ENCODE measurements at places on chromosomes 16 and 17.

DNA sequence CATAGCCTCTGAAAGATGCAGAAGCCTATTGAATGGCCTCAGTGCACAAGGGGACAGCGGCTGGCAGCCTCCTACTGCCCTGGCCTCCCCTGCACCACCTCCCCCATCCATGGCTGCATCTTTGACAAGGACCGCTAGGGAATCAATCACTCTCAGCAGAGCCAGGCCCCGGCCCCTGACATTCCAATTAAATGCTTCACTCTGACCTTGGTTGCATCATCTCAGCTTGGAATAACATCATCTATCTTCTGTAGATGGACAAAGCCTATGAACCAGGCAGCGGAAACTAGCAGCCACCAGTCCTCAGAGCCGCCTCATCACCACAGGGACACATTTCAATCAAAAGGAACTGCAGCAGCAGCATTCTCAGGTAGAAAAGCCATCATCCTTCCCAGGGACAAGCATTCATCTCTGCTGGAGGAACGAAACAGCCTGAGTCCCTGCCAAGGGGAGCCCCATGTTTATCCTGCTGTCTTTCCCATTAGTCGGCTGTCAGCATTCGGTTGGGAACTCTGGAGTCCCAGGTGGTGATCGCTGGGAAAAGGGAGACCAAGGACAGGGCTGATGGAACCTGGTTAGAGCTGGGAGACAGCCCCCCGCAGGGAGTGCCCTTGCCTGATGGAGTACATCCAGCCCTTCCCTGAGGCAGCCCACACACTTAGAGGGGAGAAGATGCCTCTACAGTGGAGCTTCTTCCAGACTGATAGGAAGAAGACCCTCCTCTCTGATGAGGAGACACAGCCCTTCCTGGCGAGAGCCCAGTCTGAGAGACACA, 11.5 kb upstream of the TMEM132E start:
- no peak for DNase-seq

- DNase-seq: no peak
These were observed 38.1 kb downstream of the LGALS9 start for GRCh38 chr17:27669136-27669535.

- DNase-seq: peak; percentile 98
These were observed 21.1 kb downstream of the KNOP1 start for GRCh38 chr16:19696961-19697360.

DNA sequence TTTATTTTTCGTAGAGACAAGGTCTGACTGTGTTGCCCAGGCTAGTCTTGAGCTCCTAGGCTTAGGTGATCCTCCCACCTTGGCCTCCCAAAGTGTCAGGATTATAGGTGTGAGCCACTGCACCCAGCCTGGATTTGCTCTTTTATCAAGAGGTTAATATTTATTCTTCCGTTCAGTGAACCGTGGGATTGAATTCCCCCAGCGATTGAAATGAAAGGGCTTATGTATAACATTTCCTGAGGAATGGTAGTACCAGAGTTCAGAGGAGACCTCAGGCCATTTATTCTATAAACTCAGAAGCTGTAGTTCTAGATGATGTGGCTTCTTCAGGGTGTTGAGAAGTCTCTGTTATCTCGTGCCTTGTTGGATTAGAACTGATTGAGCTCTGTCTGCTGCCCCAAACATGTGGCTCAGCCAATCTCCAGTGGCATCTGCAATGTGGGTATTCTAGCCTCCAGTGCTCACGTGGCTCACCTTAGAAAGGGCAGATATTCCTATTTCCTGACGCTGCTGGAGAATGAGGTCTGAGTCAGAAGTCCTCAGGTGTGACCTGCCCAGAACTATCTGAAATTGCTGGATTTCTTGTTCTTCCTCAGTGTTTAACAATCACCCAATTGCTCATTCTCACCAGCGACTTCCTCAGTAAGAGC, 22.5 kb downstream of the HMOX2 start:
- no peak for DNase-seq

DNA sequence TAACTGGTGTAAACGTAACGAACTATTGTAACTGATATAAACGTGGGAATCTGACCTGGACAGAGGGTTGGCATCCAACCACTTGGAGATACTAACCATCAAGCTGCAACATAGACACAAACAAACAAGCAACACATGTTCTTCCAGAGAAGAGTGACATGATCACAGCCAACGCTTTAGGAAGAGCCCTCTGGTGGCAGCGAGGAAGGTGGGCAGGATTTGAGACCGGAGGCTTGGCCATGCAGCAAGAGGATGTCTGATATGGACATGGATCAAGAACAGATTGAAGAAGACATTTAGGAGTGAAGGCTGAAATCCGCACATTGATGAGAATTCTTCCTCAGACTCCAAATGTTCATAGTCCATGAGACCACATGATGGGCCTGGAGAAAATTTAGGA, 40.3 kb upstream of the TNRC6A start:
- DNase-seq: peak; percentile 47

DNA sequence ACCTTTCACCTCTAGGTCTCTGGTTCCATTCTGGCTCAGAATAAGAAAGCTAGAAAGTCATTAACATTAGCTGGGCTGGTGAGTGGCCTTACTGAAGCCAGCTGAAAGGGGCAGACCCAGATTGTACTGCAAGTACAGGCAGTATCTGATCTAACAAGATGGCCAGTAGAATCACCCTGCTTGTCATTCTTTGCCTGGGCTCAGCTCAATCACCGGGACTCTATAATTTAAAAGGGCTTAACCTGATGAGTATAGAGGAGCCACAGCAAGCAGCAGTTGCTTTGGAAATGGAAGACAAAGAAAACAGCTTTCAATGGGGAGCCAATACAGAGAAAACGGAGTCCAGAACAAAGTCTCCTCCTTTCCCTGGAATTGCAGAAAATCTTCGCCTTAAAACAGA, 13.6 kb downstream of the CDH8 start:
- DNase-seq: peak; percentile 63

- no peak for DNase-seq
These were observed 18.4 kb downstream of the PLCG2 start for GRCh38 chr16:81797443-81797842.

GRCh38 chr16:11253009-11253994, 2.7 kb downstream of the SOCS1 start:
- no peak for DNase-seq

DNA sequence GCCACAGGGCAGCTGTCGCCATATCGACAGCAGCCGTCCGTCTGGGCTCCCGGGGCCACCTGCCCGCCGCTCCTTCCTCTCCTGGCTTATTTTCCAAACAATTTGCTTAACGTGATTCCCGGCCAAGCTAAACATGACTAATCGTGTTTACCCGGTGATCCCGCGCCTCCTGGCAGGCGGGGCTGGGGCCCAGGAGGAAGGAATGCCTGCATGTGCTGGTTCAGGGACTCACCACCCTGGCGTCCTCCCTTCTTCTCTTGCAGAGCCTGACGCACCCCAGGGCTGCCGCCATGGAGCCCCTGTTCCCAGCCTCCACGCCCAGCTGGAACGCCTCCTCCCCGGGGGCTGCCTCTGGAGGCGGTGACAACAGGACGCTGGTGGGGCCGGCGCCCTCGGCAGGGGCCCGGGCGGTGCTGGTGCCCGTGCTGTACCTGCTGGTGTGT, 6.1 kb downstream of the SSTR5 start:
- DNase-seq: peak; percentile 98

- DNase-seq: no peak
These were observed 38.1 kb downstream of the ZDHHC7 start for GRCh38 chr16:84973236-84973635.

GRCh38 chr16:70018254-70018653, 67.1 kb downstream of the CLEC18A start:
- peak; percentile 1 for DNase-seq

DNA sequence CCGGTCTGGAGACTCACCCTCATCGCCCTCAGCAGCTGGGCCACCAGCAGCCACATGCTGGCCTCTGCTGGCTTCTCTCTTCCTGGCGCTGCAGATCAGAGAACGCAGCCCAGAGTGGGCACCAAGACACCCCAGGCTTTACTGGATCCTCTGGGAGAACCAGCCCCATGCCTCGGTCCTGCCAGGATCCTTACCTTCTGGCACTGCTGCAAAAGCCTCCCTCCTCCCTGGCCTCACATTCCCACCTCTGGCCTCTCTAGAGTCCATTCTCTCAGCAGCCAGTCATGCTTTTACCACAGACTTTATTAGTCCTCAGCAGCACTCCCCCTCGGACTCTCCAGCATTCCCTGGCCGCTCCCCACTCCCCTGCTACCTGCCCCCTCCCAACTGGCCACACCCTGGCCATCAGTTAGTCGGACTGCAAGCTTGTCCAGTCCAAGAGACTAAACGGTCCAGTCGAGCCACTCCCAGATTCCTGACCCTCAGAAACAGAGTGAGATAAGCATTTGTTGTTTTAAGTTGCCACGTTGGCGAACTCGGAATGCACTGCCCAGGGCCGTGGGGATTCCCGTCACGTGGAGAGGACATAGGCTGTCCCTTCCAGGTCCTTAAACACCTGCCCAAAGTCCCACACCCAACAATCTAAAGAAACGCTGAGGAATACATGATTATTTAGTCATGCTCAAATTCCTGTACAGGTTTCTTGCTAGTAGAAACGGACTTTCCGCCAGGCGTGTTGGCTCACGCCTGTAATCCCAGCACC, 5.9 kb upstream of the SPG7 start:
- peak; percentile 15 for DNase-seq

DNA sequence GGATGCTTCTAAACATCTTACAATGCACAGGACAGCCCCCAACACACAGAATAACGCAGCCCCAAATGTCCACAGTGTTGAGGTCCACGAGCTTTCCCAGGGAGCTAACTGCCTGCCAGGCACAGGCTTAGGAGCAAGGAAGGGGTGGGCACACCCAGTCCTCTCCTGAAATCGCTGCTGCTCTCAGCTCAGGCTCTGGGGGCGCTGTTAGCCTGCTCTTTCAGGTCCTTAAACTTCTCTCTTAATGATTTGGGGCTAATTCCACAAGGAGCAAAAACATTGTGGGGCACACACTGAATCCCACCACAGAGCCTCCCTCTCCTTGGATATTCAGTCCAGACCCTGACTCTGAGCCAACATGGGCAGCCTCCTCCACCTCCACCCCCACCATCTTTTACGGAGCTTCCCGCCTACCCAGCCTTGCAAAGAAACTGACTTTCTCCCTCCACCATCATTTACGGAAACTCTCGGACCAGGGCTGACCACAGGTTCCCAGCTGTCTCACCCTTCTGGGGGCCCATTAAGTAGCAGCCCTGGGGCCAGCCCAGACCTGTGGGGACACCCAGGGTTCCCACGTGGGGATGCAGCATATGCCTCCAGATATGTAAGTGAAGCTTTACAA, 1.1 kb downstream of the CD300H start:
- peak; percentile 55 for DNase-seq

- DNase-seq: peak; percentile 30
These were observed 10.9 kb downstream of the RAB40C start for GRCh38 chr16:600781-601180.

GRCh38 chr17:56754523-56755208, 79.1 kb downstream of the C17orf67 start:
- no peak for DNase-seq

DNA sequence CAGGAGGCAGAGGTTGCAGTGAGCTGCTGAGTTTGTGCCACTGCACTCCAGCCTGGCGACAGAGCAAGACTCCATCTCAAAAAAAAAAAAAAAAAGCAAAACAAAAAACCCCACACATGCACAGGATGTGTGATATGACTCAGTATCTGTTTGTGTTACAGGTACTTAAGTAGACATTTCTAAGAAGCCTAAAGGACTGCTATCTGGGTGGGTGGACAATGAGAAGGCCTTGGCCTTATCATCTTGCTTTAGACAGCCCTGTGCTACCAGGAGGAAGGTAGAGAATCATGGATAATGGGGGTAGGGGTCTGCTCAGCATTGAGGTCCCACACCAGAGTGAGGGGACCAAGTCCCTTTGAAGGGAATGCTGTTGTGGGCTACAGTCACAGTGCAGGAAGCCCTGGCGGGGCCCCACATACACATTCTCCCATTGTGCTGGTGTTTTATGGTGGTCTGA, 26.7 kb downstream of the PLD6 start:
- no peak for DNase-seq

GRCh38 chr17:28485049-28485448, 11.6 kb downstream of the SLC13A2 start:
- DNase-seq: no peak

DNA sequence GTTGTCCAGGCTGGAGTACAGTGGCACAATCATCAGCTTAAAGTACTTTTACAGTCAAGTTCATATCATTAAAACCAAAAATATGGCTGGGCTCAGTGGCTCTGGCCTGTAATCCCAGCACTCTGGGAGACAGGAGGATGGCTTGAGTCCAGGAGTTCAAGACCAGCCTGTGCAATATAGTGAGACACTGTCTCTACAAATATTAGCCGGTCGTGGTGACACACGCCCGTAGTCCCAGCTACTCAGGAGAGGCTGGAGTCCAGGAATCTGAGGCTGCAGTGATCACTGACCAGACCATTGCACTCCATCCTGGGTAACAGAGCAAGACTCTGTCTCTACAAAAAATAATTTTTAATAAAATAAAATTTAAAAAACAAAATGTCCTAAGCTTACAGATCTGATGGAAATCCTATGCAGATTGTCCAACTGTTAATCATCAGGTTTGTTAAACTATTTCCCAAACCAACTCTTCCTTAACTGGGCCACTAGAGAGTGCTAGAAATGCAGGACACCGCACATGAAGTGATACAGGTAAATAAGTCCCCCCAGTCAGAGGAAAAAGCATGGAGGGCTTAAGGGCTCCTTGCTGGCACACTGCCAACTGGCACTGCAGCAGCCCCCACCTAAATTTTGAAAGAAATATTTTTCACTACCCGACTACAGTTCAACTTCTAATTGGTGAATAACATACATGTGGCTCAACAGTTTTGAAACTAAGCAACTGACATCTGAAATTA, 2.8 kb downstream of the USP22 start:
- peak; percentile 63 for DNase-seq

- DNase-seq: no peak
These were observed 9.2 kb downstream of the KRT33B start for GRCh38 chr17:41360296-41360995.

- DNase-seq: peak; percentile 95
These were observed at the start of gene MYBBP1A for GRCh38 chr17:4554997-4555799. Gene MYBBP1A, minus strand, starts transcription at chr17:4555384. Its CDS starts 60 bp downstream, at chr17:4555324.

GRCh38 chr16:85518398-85519049, 94.6 kb upstream of the GSE1 start:
- no peak for DNase-seq

- peak; percentile 32 for DNase-seq
These were observed 260.8 kb upstream of the PSMD7 start for GRCh38 chr16:74035816-74036215.

GRCh38 chr17:80821546-80821945, 170.1 kb upstream of the CHMP6 start:
- DNase-seq: no peak

GRCh38 chr17:7237266-7237760, 1.9 kb downstream of the PHF23 start:
- no peak for DNase-seq

- no peak for DNase-seq
These were observed 63.3 kb downstream of the HAPSTR1 start for GRCh38 chr16:9154567-9155410.

- no peak for DNase-seq
These were observed 8.6 kb downstream of the LRRC59 start for GRCh38 chr17:50388728-50389127.

Measured in NCI-H69 (cell line).